ENCODE measurements at places on chromosomes 16 and 17. TPM values are rescaled to one million over a fixed set of nuclear protein-coding genes. Genes with fewer than 3 reads are reported as not detected.

GRCh38 chr16:57358527-57359095 is at the start of gene CCL22:
Gene CCL22 (plus strand): TSS chr16:57358783. CDS start chr16:57358817, 34 bp downstream.
- H3K36me3 ChIP-seq, result no peaks in the 10 kb centered on the region
- H3K4me1 ChIP-seq, result no peaks in the 10 kb centered on the region
- no peaks in the 10 kb centered on the region for H3K27me3 ChIP-seq
- no peak within 1 kb of the TSS for H3K4me3 ChIP-seq
- H3K27ac ChIP-seq, result no peak within 1 kb of the TSS

The CTRB2 gene
- total RNA-seq, result not detected

The GUCY2D gene
- 0.29 TPM for total RNA-seq

DNA sequence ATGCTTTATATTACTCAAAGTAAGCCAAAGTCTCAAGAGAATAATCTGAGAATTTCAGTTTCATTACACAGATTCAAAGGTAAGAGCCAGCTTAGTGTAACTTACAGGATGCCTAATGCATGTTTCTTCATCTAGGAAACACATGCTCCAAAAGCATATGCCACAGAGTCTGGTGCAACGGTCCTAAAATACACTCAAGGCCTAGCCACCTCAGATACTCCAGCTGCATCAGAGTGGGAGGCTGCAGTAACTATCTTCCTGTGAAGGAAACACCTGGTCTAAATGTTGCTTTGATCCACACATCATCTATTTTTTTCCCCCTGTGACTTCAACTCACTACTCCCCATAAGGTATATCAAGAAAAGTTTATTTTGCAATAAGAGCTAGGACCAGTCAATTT is 51.6 kb upstream of the CORO6 start:
- H3K4me3 ChIP-seq, result no peak overlapping the region
- no peaks in the 10 kb centered on the region for H3K4me1 ChIP-seq
- H3K27ac ChIP-seq, result no peak overlapping the region
- DNase-seq, result no peak

GRCh38 chr17:3667366-3668278 is 756 bp downstream of the TAX1BP3 start:
- peaks cover 4% of the 10 kb centered on the region for H3K36me3 ChIP-seq
- peak overlapping the region; percentile 98 for H3K27ac ChIP-seq
- H3K4me1 ChIP-seq, result peaks cover 25% of the 10 kb centered on the region

The ICAM2 gene
- 1.2 TPM for total RNA-seq

The PITPNM3 gene
- total RNA-seq, result 4.3 TPM

- no peaks in the 10 kb centered on the region for H3K27me3 ChIP-seq
- H3K4me1 ChIP-seq, result peaks cover 11% of the 10 kb centered on the region
- H3K36me3 ChIP-seq, result no peaks in the 10 kb centered on the region
- DNase-seq, result no peak
- H3K27ac ChIP-seq, result no peak overlapping the region
- no peak overlapping the region for H3K4me3 ChIP-seq
Observed at GRCh38 chr17:62119373-62119772, 54.3 kb upstream of the MED13 start.

The VAMP2 gene
- total RNA-seq, result 44.7 TPM

The SALL1 gene
- 8.0 TPM for total RNA-seq

- no peak overlapping the region for H3K27ac ChIP-seq
- no peak overlapping the region for H3K4me3 ChIP-seq
- H3K4me1 ChIP-seq, result peaks cover 4% of the 10 kb centered on the region
- no peaks in the 10 kb centered on the region for H3K36me3 ChIP-seq
- H3K27me3 ChIP-seq, result peaks cover 3% of the 10 kb centered on the region
- DNase-seq, result no peak
Observed at GRCh38 chr17:66525338-66525737, 222.9 kb downstream of the PRKCA start.

The MPP3 gene
- 3.8 TPM for total RNA-seq

DNA sequence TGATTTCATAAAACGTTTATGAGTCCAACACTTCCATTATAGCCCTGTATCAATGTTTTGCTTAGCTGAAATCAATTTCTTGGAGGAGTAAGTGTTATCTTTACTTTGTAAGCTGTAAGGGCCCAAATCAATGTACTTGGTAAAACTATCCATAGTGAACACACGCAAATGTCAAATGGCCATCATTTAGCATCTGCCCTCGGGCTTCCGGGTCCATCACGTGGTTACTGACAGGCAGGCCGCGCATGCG is 687 bp upstream of the NARF start:
- H3K36me3 ChIP-seq, result peaks cover 6% of the 10 kb centered on the region
- no peak for DNase-seq
- H3K27me3 ChIP-seq, result no peaks in the 10 kb centered on the region
- peak overlapping the region; percentile 97 for H3K27ac ChIP-seq

The RBFOX1 gene
- total RNA-seq, result 21.0 TPM

The TP53TG3F gene
- not detected for total RNA-seq

DNA sequence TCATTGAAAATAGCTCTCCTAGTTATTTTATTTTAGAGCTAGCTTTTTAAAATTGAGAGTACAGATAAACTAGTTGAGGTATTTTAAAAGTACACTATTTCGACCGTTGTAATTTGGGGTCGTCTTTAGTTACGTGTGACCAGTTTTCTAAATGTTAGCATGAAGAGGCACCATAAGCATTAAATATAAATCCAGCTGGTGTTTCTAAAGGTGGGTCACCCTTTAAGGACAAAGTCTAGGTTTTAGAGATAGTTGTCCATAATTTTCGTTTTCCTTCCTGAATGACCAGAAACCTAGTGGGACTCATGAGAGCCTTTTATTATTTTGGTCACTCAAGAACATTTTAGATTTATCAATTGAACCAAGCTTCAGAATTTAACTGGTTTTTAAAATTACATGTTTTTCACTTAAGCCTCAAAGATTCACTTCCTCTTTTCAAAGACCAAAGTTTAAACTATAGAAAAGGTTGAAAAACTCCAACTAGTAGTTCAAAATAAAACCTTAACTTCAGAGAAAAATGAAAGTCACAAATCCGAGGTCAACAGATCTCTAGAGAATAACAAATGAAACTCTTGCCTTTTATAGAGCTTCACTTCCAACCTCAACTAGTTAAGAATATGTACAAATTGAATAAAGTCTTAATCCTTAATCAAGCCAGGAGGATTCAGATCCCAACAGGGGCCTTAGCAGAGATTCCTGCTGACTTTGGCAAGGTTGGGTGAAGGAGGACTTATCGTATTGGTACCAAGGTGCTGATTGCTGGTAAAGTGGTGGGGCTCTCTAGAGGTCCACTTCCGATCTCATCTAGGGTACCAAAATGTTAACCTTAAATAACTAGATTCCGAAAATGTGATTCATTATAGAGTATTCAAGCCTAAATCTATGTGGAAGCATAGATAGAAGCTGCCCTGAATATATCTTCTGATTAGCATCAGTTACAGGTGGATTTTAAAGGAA is 32.5 kb downstream of the PHKB start:
- H3K27ac ChIP-seq, result no peak overlapping the region
- H3K36me3 ChIP-seq, result peaks cover 17% of the 10 kb centered on the region
- H3K27me3 ChIP-seq, result no peaks in the 10 kb centered on the region
- H3K4me3 ChIP-seq, result no peak overlapping the region
- H3K4me1 ChIP-seq, result peaks cover 10% of the 10 kb centered on the region

The ASGR1 gene
- total RNA-seq, result 9.7 TPM

- H3K36me3 ChIP-seq, result no peaks in the 10 kb centered on the region
- no peak overlapping the region for H3K27ac ChIP-seq
- DNase-seq, result no peak
- peaks cover 16% of the 10 kb centered on the region for H3K4me1 ChIP-seq
Observed at GRCh38 chr17:47231866-47232265, 21.8 kb upstream of the ITGB3 start.

DNA sequence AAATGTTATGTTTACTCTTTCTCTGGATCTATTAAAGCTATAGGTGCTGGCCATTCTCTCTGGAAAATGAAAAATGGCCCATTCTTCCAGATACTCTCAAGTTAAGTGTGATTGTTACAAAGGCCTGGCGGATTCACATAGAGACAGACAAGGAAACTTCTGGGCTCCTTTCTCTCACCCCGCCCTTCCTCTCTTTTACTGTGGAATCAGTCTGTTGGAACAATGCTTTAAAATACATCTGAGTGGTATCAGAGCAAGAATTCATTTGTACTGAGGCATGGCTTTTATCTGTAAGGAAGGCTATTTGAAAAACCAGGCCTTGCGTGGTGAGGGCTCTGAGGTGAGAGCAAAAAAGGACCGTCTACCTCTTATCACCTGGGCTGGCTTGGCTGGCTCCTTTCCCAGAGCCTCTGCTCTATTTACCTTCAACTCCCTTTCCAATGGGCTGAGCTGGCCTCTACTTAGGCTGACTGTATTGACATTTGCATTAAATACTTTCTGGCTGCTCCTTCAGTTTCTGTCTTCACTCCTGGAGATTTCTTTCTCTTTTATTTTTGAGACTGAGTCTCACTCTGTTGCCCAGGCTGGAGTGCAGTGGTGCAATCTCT is 274.0 kb downstream of the PHKB start:
- H3K4me3 ChIP-seq, result no peak overlapping the region
- no peaks in the 10 kb centered on the region for H3K4me1 ChIP-seq
- H3K27ac ChIP-seq, result peak overlapping the region; percentile 26
- no peak for DNase-seq
- H3K27me3 ChIP-seq, result no peaks in the 10 kb centered on the region

DNA sequence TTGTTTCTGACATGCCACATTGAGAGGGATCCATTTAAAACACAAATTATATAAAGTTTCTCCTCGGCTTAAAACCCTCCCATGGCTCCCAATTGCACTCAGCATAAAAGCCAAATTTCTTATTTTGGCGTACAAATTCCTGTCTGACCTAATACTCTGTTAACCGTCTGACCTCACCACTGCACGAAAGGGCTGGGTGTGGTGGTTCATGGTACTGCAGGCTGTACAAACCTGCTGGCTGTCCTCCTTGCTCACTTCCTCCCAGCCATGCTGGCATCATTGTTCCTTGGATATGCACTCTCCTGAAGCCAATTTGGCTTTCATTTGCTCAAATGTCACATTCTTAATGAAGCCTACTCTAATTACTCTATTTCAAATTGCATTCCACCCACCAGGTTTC is 301.6 kb upstream of the C16orf82 start:
- no peaks in the 10 kb centered on the region for H3K36me3 ChIP-seq
- no peaks in the 10 kb centered on the region for H3K4me1 ChIP-seq
- no peak overlapping the region for H3K27ac ChIP-seq

DNA sequence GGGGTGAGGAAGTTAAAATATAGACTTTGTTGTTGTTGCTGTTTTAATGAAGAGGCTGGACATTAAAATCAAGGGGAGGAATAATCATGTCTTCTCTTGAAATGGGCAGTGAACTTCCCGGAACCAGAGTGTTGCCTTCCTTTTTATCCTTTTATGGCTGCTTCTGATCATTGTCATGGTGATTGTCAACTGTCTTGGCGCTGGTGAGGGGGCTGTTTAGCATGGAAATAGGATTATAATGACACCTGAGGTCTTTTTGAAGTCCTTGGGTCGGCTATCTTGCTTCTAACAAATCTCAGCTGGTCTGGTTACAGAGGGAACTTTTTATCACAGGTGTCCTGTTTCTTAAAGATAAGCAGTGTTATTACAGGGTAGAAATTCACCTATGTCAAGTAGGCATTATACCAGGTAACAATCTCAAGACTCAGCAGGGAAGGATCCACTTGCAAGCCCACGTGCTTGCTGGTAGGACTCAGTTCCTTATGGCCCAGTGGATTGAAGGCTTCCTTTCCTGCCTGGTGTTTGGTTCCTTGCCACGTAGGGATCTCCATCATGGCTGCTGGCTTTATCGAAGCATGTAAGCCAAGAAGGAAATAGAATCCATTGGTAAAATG is 349.3 kb downstream of the WWOX start:
- H3K27ac ChIP-seq, result no peak overlapping the region
- no peak for DNase-seq
- peaks cover 17% of the 10 kb centered on the region for H3K4me1 ChIP-seq
- no peaks in the 10 kb centered on the region for H3K27me3 ChIP-seq
- no peak overlapping the region for H3K4me3 ChIP-seq
- H3K36me3 ChIP-seq, result no peaks in the 10 kb centered on the region

The HAP1 gene
- total RNA-seq, result 11.6 TPM

DNA sequence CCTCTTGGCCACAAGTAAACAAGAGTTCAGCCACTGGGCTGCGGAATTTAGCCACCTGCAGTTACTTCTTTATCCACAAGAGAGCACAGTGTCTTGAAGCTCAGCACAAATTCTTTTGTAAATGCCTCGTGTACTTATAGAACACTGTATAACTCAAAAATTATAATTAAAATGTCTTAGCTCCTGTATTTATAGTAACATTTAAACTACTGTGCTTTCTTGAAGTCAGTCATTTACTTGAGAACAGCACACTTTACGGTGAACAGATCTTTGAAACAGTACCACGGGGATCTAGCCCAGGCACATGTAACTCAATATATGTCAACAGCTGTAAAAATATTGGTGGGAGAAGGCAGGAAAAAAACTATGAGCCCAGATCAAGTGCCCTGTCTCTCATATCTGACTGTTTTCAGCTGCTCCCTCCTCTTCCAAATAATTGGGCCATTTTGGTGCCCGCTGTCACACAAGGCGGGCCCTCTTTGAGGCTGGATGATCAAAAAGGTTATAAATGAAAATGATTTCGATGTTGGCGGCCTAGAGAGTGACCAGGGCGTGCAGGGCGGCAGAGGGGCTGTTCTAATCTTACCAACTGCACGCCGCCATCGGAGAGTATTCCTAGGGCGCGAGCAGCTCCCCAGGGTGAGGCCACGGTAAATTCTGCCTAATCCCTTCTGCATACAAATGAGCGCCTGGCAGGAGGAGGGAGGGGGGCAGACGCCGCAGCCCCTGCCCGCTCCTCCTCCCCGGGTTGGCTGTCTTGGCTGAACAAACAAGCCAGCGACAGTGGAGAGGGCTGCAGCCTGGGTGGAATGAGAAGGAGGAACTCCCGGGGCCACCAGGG is 183.2 kb downstream of the C16orf78 start:
- H3K27ac ChIP-seq, result no peak overlapping the region
- H3K27me3 ChIP-seq, result no peaks in the 10 kb centered on the region
- peaks cover 6% of the 10 kb centered on the region for H3K4me1 ChIP-seq
- DNase-seq, result no peak
- H3K4me3 ChIP-seq, result peak overlapping the region; percentile 61

DNA sequence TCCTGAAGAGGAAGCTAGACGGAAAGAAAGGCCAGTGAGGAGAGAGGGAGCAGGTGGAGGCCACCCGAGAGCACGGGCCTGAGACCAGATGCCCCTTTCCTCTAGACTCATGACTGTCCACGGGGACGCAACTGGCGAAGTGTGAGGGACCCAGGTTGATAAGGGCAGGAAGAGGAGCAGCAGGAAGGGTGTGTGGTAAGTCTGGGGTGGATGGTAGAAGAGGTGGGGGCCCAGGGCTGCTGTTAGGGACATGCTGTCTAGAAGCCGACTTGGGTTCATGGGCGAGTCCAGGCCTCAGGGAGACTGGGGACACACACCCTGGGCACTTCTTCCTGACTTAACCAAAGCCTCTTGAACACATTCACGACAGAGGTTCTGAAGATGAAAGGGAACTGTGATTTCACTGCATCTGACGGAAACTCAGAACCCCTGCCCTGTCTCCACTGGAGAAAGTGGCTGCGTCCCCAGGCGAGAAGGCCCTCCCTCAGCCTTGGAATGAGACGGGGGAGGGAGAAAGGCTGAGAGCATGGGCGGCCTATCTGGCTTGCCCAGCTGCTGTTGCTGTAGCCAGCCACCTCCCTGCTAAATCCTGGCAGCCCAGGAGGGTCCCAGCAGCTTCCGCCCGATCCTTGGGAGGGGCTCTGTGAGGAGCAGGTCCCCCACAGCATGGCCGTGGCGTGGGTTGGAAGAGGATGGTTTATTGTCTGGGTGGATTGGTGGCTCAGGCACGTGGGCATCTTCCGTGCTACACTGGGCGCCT is 6.0 kb downstream of the HIC1 start:
- no peak for DNase-seq
- H3K4me3 ChIP-seq, result no peak overlapping the region
- H3K27me3 ChIP-seq, result peaks cover 16% of the 10 kb centered on the region

The MT4 gene
- total RNA-seq, result not detected

- H3K4me3 ChIP-seq, result peak overlapping the region; percentile 62
- peaks cover 3% of the 10 kb centered on the region for H3K27me3 ChIP-seq
- no peak for DNase-seq
- H3K27ac ChIP-seq, result peak overlapping the region; percentile 91
- peaks cover 10% of the 10 kb centered on the region for H3K36me3 ChIP-seq
- peaks cover 28% of the 10 kb centered on the region for H3K4me1 ChIP-seq
Observed at GRCh38 chr17:46943501-46944393, 20.8 kb downstream of the GOSR2 start.

All from type B pancreatic cell (in vitro differentiated cells).